ENCODE measurements at places on chromosomes 5 and 9.

- DNase-seq: no peak
Measured at GRCh38 chr5:102421647-102422046, 77.2 kb downstream of the SLCO6A1 start.

DNA sequence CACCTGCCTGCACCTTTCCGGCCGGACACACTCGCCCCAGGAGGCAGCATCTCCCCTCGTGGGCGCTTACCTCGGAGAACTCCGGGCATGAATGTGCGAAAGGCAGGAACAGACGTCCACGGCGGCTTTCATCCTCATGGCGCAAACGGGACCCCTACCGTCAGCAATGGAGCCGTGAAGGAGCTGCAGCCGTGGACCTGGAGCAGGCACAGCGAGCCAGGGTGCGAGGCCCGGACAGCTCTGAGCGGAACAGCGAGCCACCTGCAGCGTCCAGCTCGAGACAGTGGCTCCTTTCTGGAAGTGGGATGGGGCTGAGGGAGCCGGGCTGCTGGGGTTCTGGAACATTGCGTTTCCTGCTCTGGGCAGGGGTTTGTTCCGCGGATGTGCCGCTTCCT is 7.8 kb upstream of the SLC6A19 start:
- no peak for DNase-seq

DNA sequence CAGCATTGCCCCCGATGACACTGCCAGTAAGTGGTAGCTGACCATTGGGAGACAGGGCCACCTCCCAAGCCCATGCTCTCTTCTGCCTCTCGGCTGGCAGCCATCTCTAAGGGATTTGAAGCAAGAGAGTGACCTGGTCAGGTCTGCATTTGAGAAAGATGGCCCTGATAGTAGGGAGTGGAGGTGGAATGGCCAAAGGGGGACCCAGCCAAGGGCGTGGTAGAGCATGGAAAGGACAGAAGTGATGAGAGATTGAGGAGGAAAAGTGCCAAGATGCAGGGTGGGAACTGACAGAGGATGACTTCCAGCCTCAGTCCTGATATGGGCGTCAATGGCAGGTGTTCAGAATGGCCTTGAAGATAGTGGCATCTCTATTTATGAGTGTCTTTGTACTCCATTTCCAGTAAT is 9.0 kb downstream of the ABL1 start:
- DNase-seq: no peak

DNA sequence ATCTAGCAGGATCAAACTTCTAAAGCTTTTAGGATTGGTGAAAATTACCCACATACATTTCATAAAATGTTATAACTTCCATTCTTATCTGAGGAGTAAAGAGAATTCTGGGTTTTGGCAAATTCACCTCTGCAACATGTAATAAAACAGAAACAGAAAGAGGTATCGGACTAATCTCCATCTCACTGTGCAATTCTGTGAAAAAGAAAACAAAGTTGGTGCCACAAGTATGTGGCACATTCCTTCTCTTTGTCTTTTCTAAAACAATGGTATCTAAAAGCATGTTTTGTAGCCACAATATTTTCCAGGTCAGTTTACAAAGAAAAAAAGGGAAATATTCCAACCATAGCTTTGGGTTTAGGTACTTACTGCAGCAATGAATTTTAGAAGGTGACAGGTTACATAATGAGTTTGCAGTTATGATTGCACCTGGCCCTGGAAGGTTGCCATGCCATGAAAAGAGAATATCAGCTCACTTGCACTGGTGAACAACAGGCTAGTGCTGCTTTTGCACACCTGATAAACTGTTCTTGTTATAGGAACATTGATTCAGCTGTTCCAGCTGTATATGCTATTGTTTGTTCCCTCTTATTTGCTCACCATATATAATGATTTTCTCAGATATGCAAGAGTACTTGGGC is 491.3 kb upstream of the MEF2C start:
- DNase-seq: no peak

DNA sequence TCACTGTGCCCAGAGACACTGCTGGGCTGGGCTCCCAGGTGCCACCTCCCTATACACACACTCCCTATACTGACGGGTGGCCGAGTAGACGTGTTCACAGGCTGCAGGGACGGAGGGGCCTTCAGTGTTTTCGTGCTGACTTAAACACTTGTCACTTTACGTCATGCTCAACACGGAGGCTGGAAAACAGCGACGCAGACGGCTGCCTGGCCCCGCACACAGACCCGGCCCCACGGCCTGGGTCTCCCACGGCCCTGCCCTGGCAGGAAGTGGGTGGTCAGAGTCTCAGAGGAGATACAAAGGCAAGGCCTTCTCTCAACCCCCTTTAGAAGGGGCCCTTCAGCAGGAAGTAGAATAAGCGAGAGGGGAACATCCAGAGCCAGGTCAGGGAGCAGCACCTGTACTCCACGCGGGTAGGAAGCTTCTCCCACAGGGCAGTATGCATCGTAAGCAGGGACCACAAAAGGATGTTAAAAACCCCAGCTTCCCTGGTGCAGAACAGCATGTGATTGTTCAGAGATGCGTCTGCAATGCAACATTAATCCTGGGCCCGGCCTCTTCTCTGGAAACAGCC is 11.9 kb upstream of the TBC1D9B start:
- DNase-seq: no peak

DNA sequence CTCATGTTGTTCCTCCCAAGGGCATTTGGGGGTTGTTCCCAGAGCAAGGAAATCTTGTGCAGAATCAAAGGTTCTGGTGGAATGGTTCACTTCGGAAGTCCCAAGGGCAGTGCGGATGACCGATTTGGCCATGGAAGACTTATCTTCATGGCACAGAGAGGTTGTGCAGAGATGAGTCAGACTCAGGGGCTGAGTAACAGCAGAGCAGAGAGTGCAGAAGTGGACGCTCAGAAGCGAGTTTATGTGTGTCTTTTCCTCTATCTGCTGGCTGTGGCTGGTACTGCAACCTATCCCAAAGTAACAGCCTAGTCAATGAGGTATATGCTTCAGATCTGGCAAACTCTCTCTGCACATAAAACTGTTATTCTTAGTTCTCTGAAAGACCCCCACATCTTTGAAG is 118.1 kb downstream of the DPYSL3 start:
- DNase-seq: no peak

DNA sequence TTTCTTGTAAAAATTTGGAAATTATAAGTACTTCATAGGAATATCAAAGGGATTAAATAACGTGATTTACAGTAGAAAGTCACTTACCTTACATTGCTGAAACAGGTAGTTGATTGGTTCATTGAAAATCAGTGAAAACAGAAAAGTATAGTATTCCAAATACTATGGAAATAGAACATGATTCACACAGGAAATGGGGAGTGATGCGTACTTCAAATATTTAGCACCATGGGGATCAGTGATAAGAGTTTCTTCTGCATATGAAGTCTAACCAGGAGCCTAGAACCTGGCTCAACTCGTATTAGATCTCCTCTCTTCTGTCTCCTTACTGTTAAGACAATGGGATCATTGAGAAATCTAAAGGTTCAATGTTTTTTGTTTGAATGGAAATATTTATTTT is 133.3 kb downstream of the FAM174A start:
- no peak for DNase-seq
